ENCODE measurements at places on chromosomes 16 and 17. TPM values are rescaled to one million over a fixed set of nuclear protein-coding genes. Genes with fewer than 3 reads are reported as not detected.

GRCh38 chr17:77295241-77295853 is 154.6 kb downstream of the SEC14L1 start:
- DNase-seq: no peak

Gene MT1A
- 2.3 TPM for total RNA-seq

DNA sequence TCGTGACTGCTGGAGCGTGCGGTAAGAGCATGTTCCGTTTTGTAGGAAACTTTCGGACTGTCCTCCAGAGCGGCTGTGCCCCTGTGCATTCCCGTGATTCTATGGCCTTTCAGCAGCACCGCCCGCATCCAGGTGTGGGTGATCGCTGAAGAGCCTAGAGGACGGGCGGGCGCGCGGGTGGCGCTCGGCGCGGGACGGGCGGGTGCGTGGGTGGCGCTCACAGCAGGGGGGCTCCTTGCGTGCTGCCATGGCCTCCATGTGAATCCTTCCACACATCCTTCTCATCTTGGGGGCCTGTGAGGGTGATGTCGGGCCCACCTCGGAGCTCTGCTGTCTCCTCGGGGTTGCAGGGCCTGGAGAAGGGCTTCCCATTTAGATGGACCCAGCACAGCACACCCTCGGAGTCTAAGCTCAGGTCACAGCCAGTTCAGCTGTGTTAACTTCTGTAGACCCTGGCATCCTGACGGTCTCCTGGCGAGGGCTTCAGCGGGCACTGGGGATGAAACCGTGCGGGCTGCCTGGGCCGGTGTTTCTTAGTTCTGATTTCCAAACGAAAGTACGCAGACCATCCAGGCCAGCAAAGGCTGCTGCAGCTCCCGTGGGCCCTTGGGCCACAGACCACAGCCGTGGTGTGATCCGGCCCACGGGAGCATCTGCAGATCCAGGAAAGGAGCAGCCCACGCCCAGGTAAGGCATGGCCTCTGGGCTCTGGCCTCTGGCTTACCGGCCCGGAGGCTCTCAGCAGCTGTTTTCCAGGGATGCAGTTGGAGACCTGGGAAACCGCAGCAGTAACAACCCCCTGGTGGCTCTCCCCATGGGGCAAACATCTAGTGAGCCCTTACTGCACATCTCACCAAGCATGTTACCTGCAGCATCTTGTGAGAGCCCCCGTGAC is 339.4 kb downstream of the FOXL1 start:
- no peak for DNase-seq

Gene CDRT15L2
- not detected for total RNA-seq

DNA sequence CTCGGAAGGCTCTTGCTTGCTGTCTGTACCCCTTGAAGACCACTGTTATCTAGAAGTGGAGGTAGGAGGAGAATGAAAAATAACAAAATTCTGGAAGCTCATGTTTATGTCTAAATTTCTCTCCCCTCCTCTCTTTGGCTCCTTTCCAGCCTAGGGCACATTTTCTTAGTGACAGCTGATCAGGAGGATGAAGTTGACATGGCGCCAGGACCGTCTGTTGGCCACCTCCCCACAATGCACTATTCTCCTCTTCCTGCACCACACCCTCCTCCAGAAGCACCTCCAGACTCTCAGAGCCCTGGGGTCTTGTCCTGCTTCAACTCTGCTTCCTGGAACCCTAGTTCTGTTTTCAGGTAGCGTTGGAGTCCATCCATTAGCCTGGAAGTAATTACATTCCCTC is 25.5 kb upstream of the SSTR2 start:
- DNase-seq: no peak

Gene WFDC1
- total RNA-seq: 1.0 TPM

DNA sequence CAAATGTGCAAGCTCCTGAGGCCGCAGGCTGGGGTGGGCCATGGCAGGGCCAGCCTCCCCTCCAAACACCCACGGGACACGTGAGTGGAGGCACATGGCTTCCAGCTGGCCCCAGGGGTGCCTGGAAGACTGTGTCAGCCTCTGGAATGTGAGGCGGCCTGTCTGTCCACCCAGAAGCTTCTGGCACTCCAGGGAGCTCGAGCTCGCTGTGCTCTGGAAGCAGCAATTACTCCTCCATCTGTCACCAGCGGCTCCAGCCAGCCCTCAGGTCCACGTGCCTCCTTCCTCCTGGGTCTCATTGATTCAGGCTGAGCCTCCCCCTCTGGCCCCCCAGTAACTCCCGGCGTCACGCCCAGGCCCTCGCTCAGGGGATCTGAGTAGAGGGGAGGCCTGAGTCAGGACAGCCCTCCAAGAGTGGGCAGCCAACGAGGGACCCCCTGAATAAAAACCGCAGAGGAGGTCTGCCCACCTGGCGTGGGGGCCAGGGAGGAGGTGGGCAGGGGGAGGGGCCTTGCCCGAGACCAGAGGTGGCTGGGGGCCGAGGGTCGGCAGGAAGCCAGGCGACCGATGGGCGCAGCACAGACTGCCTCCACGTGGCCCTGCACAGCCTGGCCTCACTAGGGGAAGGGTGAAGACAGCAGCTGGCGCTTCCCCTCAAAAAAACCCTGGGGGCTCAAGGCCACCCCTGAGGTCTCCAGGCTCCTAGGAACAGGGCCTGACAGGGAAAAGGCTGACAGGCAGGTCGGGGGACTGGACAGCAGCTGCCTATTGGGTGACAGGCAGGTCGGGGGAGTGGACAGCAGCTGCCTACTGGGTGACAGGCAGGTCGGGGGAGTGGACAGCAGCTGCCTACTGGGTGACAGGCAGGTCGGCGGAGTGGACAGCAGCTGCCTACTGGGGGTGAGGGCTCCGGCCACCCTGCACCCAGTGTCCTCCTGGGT is 11.9 kb downstream of the PIEZO1 start:
- DNase-seq: peak; percentile 51

DNA sequence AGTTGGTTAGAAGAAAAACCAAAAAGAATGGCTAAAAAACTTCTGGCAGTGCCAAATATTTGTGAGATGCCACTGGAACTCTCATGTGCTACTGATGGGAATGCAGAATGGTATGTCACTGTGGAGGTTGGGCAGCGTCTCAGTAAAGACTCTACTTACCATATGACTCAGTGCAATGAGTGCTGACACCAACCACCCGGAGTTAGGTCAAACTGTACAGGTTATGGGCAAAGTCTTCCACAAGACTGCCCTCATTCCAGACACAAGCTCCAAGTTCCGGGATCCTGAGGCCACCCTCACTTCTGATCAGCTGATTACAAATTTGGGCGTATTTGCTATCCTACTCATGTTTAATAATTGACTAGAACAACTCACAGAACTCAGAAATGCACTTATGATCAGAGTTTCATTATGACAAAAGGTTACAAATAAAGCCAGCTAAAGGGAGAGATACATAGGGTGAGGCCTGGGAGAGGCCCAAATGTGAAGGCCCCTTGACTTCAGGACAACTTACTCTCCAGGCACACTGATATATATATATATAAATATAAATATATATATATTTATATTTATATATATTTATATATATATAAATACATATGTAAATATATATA is 114.9 kb downstream of the TRIM37 start:
- no peak for DNase-seq
